ENCODE measurements at places on chromosomes 7 and 10.
A peak's percentile ranks its signal among the peaks of the same experiment; 100 is the strongest.

- DNase-seq = peak; percentile 58
Observed at GRCh38 chr7:45923290-45923689, 2.2 kb upstream of the IGFBP3 start.

DNA sequence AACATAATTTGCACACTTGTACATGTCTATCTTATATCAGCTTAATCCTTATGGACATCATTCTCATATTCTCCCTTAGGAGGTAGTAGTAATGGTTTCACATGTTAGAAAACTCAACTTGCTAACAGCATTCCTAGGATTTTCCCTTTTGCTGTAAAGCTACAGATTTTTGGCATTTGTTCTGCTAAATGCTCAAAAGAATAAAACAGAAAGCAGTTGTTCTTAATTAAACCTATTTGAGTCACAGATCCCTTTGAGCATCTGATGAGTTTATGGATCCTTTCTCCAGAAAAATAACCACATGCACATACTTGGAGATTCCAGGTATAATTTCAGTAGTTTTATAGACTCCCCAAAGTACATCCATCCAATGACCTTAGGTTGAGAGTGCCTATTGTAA lies 122.9 kb upstream of the BET1 start:
- no peak for DNase-seq

DNA sequence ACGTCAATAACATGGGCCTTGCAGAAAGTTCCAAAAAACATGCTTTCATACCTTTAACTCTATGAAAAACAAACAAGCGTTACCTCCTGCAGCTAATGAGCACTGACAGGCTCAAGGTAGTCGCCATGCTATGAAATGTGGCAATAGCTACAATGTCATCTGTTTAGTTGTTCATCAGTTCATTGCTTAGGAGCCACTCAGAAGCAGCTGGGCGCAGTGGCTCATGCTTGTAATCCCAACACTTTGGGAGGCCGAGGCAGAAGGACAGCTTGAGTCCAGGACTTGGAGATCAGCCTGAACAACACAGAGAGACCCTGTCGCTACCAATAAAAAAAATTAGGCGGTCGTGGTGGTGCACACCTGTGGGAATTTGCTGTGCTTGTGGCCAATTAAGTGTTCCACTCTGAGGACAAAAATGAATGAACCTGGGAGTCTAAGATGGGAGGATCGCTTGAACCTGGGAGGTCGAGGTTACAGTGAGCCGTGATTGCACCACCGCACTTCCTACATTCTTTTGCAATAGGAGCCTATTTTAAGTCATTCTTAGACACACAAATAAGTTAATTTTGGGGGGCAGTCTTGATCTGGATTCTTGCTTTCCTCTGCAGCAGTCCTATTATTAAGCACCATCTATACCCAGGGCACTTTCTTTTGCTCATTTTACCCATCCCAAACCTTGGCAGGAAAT lies 276.2 kb upstream of the KLF14 start:
- no peak for DNase-seq

DNA sequence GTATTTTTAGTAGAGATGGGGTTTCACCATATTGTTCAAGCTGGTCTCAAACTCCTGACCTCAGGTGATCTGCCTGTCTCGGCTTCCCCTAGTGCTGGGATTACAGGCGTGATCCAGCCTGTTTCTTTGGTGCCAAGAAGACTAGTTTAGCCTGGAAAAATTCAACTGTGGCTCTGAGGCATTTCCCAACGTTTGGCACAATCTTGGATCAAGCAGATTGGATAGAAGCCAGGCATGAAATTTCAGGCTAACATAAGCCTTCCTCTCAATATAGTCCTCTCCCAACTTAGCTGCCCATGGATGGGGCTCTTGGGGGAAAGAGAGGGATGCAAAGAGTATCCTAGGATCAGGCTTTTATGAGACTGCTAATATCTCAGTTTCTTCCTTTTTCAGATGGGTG lies 53.8 kb downstream of the APBB1IP start:
- DNase-seq = peak; percentile 41

DNA sequence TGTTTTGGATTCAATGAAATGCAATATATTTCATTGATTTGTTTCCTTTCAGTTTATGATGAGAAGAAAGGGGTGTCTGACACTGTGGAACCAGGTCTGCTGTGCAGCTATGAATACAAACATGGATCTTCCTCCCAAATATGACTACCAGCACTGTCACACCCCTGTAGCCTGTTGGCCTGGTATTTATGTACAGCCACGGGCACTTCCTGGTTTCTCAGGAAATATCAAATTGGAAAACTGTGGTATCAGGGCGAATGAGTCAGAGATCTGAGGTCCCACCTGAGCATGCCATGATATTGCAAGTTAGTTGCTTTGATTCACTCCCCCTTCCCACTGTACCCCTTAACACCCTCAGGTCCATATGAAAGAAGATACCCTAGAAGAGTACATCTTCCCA lies 87.8 kb downstream of the DNMBP start:
- DNase-seq = no peak

DNA sequence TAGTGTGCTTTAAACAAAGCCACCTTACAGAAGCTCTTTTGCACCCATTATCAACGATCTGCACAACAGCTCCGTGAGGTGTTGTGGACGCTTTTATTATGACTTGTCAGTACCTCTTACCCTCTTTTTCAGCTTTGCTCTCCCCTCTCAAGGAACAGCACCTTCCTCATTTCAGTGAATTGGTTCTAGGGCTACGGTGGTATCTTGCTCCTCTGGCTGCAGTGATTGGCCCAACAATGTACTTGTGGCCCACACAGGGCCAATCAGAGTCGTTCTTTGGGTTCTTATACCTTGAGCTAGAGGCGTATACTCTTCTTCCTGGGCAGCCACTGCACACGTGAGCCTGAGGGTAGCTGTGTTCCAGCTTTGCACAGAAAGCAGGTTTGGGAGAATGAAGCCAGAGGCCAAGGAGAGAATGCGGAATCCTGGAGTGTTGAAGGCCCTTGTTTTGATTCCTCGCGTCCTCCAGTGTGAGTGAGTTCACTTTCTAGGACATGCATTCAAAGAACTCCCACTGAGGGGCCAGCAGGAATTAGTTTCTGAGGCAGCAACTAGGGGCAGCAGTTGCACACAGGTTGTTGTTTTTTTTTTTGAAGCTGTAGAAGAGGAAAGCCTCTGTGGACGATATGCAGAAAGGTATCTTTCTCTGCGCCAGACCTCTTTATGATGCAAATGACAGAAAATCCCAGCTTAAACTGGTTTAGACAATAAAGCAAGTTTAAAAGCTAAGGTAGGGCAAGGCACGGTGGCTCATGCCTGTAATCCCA lies 49.8 kb upstream of the PDZD8 start:
- DNase-seq = no peak

DNA sequence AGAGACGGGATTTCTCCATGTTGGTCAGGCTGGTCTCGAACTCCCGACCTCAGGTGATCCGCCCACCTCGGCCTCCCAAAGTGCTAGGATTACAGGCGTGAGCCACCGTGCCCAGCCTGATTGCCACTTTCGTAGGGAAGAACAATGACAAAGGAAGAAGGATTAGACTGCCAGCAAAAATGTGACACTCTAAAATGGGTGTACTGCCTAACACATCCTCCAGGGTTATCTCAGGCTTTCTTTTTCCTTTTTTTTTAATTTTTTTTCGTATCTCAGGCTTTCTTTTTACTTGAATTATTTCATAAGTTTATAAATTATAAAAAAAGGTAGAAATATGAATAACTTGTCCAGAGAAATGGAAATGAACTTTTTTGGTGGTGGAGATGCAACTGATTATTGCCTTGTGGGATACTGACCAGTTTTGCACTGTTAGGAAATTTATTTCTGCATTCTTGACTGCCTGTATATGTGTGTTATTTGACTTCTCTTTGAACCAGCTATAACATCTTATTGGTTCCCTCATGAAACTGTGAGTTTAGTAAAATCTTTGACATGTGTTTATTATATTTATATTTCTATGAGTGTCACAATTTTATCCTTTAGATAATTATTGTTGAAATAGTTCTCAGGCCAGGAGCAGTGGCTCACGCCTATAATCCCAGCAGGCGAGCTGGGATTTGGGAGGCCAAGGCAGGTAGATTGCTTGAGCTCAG lies 56.8 kb downstream of the XRCC2 start:
- no peak for DNase-seq

DNA sequence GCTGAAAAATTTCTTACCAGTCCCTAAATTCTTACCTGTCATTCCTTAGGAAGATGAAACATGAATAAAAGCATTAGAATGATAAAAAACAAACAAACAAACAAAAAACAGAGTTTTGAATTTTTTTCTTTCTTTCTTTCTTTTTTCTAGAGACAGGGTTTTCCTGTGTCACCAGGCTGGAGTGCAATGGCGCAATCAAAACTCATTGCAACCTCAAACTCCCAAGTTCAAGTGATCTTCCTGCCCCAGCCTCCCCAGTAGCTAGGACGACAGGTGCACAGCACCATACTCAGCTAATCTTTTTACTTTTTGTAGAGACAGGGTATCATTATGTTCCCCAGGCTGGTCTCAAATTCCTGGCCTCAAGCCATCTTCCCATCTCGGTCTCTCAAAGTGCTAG lies 26.5 kb downstream of the NT5C2 start:
- no peak for DNase-seq

- DNase-seq = peak; percentile 34
Observed at GRCh38 chr7:134140889-134141867, 14.0 kb downstream of the LRGUK start.

DNA sequence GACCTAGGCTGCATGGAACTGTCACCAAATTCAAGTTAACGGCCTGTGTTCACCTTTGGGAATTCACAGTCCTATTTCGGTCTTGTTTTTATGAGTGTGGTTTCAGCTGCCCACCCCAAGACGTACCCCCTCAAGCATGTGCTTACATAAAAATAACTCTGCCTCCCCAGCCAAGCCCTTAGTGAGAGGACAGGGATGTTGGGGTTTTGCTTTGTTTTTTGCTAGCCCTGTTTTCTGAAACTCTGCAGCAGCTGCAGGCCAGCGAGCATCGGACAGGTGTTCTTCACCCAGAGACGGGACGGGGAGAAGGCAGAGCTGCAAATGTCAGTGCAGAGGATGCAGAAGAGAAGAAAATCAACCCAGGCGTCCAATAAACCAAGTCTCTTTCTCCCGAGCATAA lies 13.5 kb downstream of the CHST15 start:
- DNase-seq = no peak

- DNase-seq = no peak
Observed at GRCh38 chr7:43318188-43318770, 205.8 kb downstream of the HECW1 start.

DNA sequence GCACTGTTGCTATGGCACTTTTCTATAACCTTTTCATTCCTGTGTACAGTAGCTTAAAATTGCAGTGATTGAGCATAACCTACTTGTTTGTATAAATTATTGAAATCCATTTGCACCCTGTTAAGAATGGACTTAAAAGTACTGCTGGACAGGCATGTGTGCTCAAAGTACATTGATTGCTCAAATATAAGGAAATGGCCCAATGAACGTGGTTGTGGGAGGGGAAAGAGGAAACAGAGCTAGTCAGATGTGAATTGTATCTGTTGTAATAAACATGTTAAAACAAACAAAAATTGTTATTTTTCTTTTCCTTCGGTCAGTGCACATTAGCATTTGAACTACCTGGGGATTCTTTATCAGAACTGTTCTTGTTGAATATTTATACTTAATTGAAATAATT lies 57.1 kb upstream of the BAMBI start:
- DNase-seq = no peak

- DNase-seq = no peak
Observed at GRCh38 chr7:5348134-5349004, 65.6 kb downstream of the SLC29A4 start.

- DNase-seq = no peak
Observed at GRCh38 chr7:131288450-131288849, 39.2 kb upstream of the MKLN1 start.

DNA sequence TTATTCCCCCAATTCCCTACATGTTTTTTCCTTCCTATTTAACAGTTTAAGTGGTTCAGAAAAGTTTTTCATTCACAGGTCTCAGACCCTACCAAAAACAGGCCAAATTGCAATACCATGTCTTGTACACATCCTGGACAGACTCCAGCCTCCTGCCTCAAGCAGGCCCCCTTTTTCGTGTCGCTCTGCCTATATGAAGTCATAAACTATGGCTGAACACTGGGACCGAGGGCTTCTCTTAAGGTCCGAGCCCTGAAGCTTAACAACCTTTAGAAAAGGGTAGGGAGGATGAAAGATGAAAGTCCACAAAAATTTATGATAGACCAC lies 1.4 kb downstream of the FBXW4 start:
- DNase-seq = no peak

- DNase-seq = no peak
Observed at GRCh38 chr7:112423987-112424386, 26.3 kb upstream of the IFRD1 start.

DNA sequence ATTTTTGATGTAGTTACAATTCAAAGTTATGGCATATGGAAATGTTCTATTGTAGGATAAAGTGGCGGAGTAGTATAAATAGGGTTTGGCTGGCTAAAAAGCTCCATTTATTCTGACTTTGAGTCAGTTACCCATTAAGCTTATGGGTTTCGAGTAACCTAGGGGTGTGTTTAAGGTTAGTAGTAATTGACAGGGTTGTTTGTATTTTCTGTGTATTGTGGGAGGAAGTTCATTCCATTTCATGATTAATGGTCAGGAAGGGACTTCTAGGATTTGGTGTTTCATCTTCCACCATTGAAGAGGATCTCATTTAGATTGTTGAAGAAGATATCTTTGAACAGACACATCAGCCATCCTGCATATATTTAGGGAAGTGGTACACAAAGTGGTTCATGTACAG lies 75.0 kb downstream of the BICC1 start:
- DNase-seq = no peak

- no peak for DNase-seq
Observed at GRCh38 chr7:92648067-92648466, 57.9 kb upstream of the FAM133B start.

GRCh38 chr7:104845557-104845956 lies 168.4 kb upstream of the KMT2E start:
- DNase-seq = no peak

GRCh38 chr10:4006051-4006450 lies 221.0 kb upstream of the KLF6 start:
- no peak for DNase-seq

GRCh38 chr10:88190123-88190522 lies 326.7 kb downstream of the PTEN start:
- no peak for DNase-seq

- DNase-seq = no peak
Observed at GRCh38 chr7:3063016-3063753, 19.5 kb upstream of the CARD11 start.

DNA sequence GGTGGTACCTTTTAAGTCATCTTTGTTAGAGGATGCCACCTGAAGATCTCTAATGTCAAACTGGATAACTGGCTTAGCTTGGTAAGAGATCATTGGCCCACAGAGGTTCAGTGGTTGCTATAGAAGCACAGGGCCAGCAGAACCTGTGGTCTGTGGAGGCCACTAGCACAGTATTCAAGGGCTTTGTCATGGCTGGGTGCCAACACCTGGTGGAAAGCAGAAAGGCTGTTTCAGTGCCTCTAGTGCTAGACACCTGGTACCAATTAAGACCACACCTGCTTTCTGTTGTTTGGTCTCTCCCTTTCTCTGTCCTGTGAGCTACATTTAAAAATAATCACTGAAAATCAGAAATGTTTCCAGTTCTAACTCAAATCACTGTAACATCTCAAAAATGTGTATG lies 10.0 kb upstream of the PCGF5 start:
- DNase-seq = no peak

- DNase-seq = no peak
Observed at GRCh38 chr7:681551-682307, 44.8 kb upstream of the DNAAF5 start.

- DNase-seq = peak; percentile 69
Observed at GRCh38 chr7:114885836-114886235, 36.1 kb upstream of the MDFIC start.
